ENCODE measurements at places on chromosomes 6 and 20. TPM values are rescaled to one million over a fixed set of nuclear protein-coding genes. Genes with fewer than 3 reads are reported as not detected.

CTCFL gene
- 0.63 TPM for polyA plus RNA-seq

PDSS2 gene
- polyA plus RNA-seq: 5.4 TPM

PLN gene
- polyA plus RNA-seq: not detected

SIRPB2 gene
- polyA plus RNA-seq: not detected

SFT2D1 gene
- polyA plus RNA-seq: 46.2 TPM

IMPG1 gene
- 0.34 TPM for polyA plus RNA-seq

KCNG1 gene
- polyA plus RNA-seq: 0.93 TPM

PRR18 gene
- 0.15 TPM for polyA plus RNA-seq

AIF1 gene
- not detected for polyA plus RNA-seq

TNXB gene
- not detected for polyA plus RNA-seq

GNAS-AS1 gene
- not detected for polyA plus RNA-seq

AKAP12 gene
- 50.5 TPM for polyA plus RNA-seq

TASP1 gene
- 24.4 TPM for polyA plus RNA-seq

TGM2 gene
- not detected for polyA plus RNA-seq

SLC22A3 gene
- polyA plus RNA-seq: 0.34 TPM

SLC35D3 gene
- polyA plus RNA-seq: not detected

RUNX2 gene
- polyA plus RNA-seq: 1.8 TPM

SIRPD gene
- not detected for polyA plus RNA-seq

WFDC10B gene
- not detected for polyA plus RNA-seq

BPIFA3 gene
- polyA plus RNA-seq: not detected

MYL9 gene
- not detected for polyA plus RNA-seq
